ENCODE measurements at places on chromosomes 1 and 21. TPM values are rescaled to one million over a fixed set of nuclear protein-coding genes. Genes with fewer than 3 reads are reported as not detected.
A peak's percentile ranks its signal among the peaks of the same experiment; 100 is the strongest.

Gene NR0B2
- total RNA-seq, result not detected

DNA sequence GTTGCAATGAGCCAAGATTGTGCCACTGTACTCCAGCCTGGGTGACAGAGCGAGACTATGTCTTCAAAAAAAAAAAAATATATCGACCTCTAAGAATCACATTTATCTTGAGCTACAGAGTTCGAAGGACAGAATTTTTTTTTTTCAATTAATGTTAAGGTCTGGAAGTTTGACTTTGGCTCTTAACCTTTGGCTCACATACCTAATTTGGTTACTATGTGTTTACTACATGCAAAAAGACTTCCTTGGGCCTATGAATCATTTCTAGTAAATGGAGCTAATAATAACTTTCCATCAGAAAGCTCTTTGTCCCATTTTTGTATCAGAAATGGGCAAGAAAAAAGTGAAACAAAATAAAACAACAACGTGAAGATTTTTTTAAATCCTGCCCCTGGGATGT lies 351.2 kb downstream of the SMYD3 start:
- H3K36me3 ChIP-seq, result no peaks in the 10 kb centered on the region
- no peaks in the 10 kb centered on the region for H3K27me3 ChIP-seq
- no peak overlapping the region for H3K4me3 ChIP-seq
- DNase-seq, result no peak

DNA sequence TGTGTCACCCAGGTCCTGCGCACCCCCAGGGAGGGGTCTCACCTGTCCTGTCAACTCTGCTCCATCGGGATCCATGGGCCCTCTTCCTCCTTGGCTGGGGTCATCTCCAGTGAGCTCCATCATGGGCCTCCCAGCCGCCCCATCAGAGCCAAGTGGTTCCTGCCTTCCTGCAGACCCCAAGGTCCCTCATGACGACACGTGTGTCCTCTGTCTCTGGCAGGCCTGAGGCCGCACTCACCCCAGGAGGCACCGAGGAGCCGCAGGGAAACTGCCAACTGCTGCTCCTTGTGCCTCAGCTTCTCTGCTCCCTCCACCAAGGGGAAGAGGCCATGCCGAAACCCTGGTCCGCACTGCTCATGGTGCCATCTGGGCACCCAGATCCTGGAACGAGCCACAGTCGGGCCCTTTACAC lies 46.8 kb downstream of the COL18A1 start:
- no peaks in the 10 kb centered on the region for H3K4me1 ChIP-seq
- no peaks in the 10 kb centered on the region for H3K36me3 ChIP-seq
- no peak for DNase-seq
- peaks cover 2% of the 10 kb centered on the region for H3K27me3 ChIP-seq
- H3K4me3 ChIP-seq, result no peak overlapping the region

- no peak overlapping the region for H3K27ac ChIP-seq
- peaks cover 7% of the 10 kb centered on the region for H3K27me3 ChIP-seq
- no peak overlapping the region for H3K4me3 ChIP-seq
- peaks cover 9% of the 10 kb centered on the region for H3K4me1 ChIP-seq
- H3K36me3 ChIP-seq, result no peaks in the 10 kb centered on the region
- no peak for DNase-seq
Observed at GRCh38 chr1:33866281-33866680, 2.4 kb downstream of the HMGB4 start.

DNA sequence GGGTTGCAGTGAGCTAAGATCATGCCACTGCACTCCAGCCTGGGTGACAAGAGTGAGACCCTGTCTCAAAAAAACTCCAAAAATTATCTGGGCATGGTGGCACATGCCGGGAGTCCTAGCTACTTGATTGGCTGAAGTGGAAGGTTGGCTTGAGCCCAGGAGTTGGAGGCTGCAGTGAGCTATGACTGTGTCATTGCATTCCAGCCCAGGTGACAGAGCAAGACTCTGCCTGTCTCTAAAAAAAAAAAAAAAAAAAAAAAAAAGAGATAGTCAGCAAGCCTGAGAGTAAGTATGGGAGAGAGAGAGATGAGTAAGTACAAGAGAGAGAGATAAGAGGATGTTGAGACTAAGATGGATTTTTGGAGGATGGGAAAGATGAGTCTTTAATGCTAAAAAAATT lies 180.8 kb upstream of the CACYBP start:
- no peaks in the 10 kb centered on the region for H3K27me3 ChIP-seq
- no peak for DNase-seq
- H3K27ac ChIP-seq, result no peak overlapping the region
- no peak overlapping the region for H3K4me3 ChIP-seq
- peaks cover 20% of the 10 kb centered on the region for H3K4me1 ChIP-seq
- H3K36me3 ChIP-seq, result peaks cover 24% of the 10 kb centered on the region

DNA sequence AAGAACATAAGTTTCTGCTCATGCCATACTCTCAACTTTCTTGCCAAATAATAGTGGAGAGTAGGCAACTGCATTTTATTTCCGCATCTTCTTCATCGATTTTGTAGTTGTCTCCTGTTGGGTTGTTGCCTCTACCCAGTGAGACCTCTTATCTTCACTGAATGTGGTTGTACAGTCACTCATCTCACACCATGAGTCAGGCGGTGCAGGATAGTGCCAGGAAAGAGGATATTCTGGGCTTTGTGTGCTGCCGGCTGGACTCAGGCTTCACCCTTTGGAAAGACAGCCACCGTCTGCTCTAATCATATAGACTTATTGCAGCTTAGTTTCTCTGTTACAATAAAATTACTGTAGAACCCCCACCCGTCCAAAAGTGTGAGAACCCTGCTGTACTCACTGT lies 154.3 kb upstream of the USP24 start:
- DNase-seq, result no peak
- no peaks in the 10 kb centered on the region for H3K4me1 ChIP-seq
- H3K27me3 ChIP-seq, result peaks cover 30% of the 10 kb centered on the region
- no peak overlapping the region for H3K4me3 ChIP-seq
- no peaks in the 10 kb centered on the region for H3K36me3 ChIP-seq

GRCh38 chr1:211017075-211017718 lies 116.8 kb downstream of the KCNH1 start:
- no peak overlapping the region for H3K27ac ChIP-seq
- H3K4me3 ChIP-seq, result no peak overlapping the region
- no peaks in the 10 kb centered on the region for H3K4me1 ChIP-seq
- H3K36me3 ChIP-seq, result no peaks in the 10 kb centered on the region
- H3K27me3 ChIP-seq, result no peaks in the 10 kb centered on the region

Gene IFI44
- 367 TPM for total RNA-seq

Gene FCER1A
- not detected for total RNA-seq

Gene APCS
- not detected for total RNA-seq

DNA sequence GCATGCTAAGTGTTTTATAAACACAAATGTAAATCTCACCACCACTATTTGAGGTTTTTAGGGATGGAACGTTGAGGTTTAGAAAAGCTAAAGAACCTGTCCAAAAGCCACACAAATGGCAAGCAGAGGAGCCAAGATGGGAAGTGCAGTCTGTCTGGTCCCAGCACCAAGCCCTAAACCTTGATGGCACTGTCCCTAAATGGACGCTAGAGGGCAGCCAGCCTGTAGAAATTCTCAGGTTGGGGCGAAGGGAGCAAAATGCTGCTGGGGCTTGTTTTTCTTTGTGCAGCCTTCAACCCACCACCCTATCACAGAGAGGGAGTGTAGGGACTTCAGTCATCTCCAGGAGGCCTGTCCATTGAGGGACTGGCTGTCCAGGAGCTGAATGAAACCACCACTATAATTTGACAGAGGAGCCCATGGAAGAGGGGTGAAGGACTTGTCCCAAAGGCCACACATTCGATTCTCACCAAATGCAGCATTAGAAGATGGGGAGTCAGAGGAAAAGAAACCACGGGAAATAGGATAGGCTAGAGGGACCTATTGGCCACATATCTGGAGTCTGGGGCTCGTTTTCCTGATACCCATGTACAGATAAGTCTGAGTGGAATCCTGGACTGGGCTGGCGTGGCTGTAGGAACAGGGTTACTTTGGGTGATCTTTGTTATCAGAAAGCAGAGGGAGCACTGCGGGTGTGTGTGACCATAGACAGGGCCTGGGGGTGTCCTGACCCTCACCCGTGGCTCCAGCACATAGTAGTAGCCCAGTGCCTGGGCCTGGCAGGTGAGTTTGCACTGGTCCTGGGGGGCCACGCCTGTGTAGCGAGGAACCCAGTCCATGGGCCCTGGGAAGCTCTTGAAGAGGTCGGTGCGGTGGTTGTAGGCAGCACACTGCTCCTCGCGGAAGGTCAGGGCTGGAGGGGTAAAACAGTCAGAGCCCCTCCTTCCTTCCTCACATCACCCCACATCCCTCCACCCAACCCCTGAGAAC lies 6.1 kb downstream of the ADAMTS4 start:
- H3K27ac ChIP-seq, result peak overlapping the region; percentile 83
- no peak overlapping the region for H3K4me3 ChIP-seq
- peaks cover 1% of the 10 kb centered on the region for H3K36me3 ChIP-seq
- peaks cover 42% of the 10 kb centered on the region for H3K4me1 ChIP-seq
- H3K27me3 ChIP-seq, result no peaks in the 10 kb centered on the region

- peak within 1 kb of the TSS; percentile 81 for H3K4me3 ChIP-seq
- H3K36me3 ChIP-seq, result peaks cover 19% of the 10 kb centered on the region
- peaks cover 46% of the 10 kb centered on the region for H3K4me1 ChIP-seq
- H3K27me3 ChIP-seq, result no peaks in the 10 kb centered on the region
Observed at GRCh38 chr1:224356685-224357625, at the start of gene CNIH4. CNIH4 (plus strand) TSS chr1:224356879; CDS start chr1:224356925, 46 bp downstream.

Data from activated CD8-positive, alpha-beta memory T cell treated with anti-CD3 and anti-CD28 coated beads, Interleukin-2, amount 10 ng/mL, durations not matched to agents 7 days and 5 days (primary cell).